ENCODE measurements at places on chromosomes 7 and 10.

DNA sequence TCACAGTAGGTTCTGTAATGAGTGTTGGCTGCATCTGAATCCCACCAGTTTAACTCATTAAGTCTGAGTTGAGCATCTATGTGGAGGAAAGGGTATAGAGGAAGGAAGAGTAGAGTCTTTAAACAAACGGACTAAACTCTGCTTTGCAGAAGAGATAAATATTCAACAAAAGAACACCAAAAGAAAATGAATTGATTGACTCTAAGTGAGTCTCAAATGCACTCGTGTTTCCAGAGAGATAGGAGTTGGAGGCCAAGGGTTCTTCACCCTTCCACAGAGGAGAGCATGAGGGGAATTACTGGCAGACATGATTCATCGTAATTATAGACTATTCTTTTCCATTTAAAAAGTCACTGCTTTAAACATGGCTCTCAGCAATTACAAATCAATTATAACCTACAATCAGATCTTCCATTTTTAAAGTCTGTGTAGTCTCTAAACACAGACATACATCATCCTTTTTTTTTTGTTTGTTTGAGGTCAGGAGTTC, 56.3 kb downstream of the PLPP4 start:
- DNase-seq: no peak

DNA sequence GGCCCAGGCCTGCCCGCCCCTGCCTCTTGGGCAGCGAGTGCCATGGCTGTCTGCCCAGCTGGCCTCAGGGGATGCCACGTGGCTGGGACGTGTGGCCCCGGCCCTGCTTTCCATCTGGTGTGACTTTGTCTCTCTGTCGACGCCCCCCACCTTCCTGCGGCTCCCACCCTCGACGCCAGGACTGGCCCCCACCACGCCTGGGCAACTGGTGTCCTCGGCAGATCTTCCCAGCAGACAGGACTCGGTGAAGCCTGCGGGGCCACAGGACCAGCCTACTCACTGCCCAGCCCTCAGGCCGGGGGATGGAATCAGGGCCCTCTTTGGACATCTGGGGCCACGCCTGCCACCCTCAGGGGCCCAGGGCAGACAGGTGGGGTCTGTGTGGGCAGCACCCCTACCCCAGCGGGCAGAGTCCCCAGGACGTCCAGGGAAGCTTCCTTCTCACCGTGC, 55.1 kb downstream of the UNCX start:
- no peak for DNase-seq

DNA sequence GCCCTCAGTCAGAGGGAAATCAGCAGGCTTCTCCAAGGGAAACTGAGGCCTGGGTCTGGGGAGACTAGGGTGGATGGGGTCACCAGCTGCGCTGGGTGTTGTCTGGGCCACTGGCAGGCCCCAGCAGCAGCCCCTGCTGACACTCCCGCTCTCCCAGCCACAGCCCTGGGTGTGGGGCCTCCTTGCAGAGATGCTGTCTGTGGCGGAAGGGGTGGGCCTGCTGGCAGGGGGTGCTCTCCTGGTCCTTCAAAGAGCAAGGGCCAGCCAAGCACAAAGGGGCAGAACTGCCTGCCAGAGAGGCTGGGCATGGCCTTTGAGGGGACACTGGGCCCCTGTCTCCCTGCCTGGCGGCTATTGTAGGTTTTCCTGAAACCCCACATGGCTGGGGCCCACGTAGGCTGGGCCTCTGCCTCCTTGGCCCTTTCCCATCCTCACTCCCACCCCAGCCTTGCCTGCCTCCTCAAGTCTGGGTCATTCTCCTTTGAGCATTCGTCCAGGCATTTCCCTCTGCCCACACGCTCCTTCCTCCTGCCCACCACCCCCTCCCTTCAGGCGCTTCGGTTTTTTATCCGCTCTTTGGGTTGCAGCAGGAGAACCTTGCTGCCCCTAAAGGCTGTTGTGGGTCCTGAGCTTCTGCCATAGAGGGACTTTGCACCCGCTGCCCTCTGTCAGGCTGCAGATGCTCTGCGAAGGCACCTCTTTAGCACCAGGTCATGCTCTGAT, 9.1 kb downstream of the COL13A1 start:
- no peak for DNase-seq

DNA sequence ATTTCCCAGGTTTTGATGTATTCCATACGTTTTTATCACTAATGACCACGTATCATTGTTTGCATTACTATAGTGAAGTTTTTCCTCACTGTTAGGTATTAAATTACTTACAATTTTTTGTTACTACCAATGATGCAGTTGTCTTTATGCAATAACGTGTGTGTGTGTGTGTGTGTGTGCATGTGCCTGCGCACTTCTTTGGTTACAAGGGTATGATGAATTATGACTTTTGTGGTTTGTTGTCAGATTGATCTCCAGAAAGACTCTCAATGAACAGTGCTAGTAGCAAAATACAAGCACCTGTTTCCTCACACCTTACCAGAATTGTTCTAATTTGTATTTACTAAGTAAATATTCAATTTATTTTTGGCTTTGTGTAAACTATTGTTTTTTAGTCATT, 51.5 kb downstream of the MCMBP start:
- no peak for DNase-seq

DNA sequence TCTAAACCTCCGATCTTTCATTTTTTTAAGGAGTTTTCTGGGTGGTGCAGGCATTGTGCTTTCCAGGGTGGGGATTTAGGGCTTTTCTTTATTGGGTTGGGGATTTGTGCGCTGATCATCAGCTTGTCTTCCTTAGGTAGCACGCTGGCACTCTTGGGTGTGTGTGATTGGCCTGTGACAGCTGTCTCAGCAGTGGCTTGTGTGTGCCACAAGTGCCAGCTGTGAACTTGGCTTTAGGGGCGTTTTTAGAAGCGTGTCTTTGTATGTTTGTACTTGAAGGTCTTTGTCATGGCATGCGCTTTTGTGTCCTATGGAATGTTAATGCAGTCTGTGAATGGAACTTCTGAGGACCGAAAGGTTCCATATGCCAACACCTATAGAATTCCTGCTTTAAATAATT, 788 bp downstream of the AKAP9 start:
- no peak for DNase-seq

DNA sequence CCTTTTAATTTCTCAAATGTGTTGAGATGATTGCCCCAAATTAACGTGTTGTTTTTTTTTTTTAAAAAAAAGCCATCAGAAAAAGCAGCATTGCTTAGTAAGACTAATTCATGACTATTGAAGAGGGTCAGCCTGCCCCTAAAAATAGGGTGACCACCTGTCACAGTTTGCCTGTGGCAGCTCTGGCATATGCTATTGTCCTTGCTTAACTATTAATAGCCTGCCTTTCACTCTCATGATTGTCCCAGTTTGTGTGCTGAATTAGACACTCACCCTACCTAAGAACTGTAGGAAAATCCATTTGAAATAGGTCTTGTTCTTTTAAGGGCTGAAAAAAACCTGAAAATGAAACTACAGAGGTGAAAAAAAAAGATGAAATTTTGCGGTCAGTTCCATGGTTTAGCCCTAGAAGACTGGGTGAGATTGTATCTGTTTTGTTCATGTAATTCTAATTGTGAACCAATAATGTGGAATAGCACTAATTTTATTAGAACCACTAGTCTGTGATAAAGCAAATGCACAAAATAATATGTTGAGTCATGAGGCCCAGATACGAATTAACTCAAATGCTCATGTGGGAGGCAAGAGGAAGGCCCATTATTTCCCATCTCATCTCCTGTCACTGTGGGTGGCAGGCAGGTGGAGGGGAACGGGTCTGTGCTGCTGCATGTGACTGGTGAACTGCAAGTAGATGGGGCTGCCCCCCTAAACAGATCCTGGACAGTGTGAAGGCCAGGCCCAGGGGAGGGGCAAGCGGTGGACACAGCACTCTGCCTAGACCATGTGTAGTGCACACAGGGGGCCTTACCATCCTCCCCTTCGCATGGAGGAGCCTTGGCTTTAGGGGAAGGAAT, 265.4 kb upstream of the NFE2L3 start:
- DNase-seq: no peak

DNA sequence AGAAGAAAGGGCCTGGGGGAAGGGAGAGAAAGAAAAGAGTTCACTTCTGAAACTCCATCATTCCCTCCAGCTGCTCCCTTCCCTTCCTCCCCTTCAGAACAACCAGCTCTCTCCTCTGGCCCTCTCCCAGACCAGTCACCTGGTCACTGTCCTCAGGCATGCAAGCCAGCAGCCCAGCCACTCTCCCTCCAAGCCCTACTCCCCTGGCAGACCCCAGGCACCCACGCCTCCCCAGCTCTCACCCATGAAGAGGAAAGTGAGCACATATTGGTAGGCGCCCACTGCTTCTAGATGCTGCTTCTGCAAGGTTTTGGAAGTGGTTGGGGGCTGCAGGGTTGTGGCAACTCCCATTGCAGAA, 353 bp downstream of the MOGAT3 start:
- no peak for DNase-seq

DNA sequence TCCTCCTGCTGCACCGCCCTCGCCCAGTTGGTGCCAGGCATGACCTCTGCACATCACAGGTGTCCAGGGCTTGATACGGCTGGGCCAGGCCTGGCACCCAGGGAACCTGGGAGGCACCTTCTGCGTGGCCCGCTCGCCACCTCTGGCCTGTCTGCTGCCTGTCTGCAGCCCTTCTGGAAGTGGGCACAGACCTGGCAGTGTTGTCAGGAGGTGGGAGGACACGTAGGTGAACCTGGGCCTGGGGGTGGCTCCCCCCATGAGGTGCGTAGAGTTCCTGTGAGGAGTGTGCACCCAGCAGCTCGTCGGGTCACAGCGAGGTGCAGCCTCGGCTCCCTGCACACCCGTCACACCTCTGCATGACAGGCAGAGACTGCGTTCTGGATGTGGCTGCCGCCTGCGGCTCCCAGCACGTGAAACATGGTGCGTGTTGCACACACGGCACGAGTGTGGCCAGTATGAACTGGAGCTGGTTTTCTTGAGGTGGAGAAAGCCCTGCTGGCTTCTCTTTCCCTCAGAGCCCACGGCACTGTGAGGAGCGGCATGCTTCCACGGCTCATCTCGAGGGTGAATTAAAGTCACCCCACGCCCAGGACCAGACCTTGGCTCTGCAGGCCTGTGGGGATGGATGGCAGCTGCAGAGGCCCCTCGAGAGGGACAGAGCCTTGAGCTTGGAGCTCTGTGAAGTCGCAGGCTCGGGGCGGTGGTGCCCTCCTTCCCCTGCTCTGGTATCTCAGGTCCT, 24.8 kb downstream of the INPP5A start:
- no peak for DNase-seq

GRCh38 chr7:5526100-5526905, 102.7 kb upstream of the TNRC18 start:
- no peak for DNase-seq

GRCh38 chr7:1368682-1369571, 90.3 kb downstream of the MICALL2 start:
- DNase-seq: no peak

GRCh38 chr7:137727413-137727812, 119.4 kb downstream of the DGKI start:
- DNase-seq: no peak

DNA sequence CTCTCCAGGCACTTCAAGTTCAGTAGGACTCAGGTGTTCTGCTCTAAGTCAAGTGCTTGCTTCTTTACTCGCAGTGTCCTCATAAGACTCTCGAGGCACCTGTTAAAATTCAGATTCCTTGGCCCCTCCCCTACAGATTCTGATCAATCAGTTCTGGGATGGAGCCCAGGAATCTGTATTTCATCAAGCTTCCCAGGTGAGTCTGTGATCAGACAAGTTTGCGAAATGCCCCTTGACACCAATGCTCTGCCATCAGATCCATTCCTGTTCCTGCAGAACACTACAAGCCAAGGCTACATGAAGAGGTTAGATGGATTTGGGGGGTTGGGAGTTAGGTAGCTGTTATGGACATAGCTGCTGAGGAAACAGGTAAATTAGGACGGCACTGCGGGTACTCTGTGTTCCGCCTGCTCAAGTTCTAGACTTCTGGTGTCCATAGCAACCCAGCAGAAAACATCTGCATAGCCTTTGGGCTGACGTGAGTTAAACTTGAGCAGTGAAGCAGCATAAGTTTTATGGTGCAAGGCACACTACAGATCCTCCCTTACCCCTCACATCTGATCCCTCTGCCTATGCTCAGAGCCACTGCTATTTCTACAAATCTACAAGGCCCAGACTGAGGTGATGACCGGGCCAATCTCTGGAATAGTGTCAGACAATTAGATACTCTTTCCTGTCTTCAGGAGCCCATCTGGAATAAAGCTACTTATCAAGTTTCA, 6.8 kb upstream of the NCOA4 start:
- no peak for DNase-seq

- no peak for DNase-seq
Observed at GRCh38 chr10:98569853-98570252, 123.1 kb upstream of the HPS1 start.

GRCh38 chr7:23350466-23350865, 51.3 kb downstream of the MALSU1 start:
- no peak for DNase-seq

DNA sequence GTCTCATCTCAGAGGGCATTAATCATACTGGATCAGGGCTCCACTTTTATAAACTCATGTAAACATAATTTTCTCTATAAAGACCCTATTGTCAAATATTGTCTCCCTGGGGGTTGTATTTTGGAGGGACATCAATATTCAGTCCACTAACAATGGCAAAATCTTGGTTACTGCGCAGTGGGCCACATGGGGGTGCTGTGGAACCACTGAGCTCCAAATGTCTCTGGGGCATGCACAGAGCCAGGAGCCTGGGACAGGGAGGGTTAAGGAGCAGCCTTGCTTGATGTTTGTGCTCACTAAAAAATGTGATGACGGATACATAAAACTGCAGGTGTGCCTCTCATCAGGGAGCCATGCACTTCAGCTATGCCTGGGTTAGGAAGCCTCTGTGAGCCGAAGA, 62.1 kb upstream of the PRSS58 start:
- no peak for DNase-seq

DNA sequence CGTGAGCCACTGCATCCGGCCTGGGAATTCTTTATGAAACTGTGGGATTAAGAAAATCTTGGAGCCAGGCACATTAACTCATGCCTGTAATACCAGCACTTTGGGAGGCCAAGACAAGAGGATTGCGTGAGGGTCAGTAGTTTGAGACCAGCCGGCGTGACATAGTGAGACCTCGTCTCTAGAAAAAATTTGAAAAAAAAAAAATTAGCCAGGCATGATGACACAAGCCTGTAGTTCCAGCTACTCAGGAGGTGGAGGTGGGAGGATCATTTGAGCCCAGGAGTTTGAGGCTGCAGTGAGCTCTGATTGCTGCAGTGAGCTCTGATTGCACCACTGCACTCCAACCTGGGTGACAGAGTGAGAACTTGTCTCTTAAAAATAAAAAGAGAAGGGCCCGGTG, 69.8 kb downstream of the SUGCT start:
- DNase-seq: no peak

DNA sequence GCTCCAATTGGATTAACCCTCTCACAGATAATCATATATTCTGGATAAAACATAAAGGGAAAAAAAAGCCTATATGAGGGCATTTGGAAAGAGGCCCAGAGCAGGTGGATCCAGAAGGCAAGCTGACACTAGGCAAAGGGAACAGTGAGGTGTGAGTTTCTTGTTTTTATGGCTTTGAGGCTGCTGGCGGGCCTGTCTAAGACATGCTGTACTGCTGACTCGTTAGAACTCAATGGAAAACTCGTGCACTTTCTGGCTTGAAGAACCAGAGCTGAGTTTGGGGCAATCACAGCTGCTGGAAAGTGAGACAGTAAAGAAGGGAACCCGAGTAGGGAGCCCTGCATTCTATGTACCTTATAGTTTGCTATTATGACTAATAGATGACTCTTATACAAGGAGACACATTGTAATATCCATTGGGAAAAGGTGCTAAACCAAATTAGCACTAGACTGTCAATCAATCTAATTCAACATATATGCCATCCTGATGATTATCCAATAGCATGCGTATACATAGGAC, 637.1 kb downstream of the GATA3 start:
- DNase-seq: no peak

- no peak for DNase-seq
Observed at GRCh38 chr10:110821508-110821907, 50.2 kb upstream of the PDCD4 start.

- no peak for DNase-seq
Observed at GRCh38 chr10:69327463-69328379, 49.4 kb downstream of the HK1 start.

All from H54 (cell line).